ENCODE measurements at places on chromosomes 11 and 22.

GRCh38 chr22:41876275-41876674 lies 38.6 kb downstream of the SHISA8 start:
- no peak for DNase-seq

DNA sequence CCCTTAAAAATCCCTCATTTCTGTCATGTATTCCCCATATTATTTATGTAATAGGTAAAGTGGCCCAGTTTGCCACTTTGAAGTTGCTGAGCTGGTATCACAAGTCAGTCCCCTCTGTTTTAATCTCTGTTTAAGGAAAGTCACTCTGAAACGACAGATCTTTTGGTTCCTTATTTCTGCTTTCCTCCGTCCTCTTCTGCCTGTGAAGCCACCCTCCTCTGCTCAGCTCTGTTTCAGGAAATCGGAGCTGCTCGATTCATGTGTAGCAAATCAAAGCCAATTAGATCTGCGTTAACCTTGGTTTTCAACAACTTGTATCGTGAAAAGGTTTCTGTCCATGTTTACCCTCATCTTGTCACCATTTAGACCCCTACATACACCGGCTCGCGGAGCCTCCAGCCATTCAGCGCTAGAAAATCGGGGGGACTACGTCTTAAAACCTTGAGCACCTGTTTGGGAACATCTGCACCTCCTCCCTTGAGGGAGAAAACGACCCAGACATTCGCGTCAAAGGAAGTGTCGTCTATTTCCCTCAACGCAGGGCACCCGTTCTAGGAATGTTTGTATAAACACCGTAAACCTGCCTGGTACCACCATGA lies 576 bp upstream of the SC5D start:
- DNase-seq = peak; percentile 71

GRCh38 chr11:103744496-103745153 lies 291.8 kb upstream of the DDI1 start:
- no peak for DNase-seq

GRCh38 chr11:133951327-133952198 lies 5.2 kb downstream of the IGSF9B start:
- DNase-seq = peak; percentile 45

DNA sequence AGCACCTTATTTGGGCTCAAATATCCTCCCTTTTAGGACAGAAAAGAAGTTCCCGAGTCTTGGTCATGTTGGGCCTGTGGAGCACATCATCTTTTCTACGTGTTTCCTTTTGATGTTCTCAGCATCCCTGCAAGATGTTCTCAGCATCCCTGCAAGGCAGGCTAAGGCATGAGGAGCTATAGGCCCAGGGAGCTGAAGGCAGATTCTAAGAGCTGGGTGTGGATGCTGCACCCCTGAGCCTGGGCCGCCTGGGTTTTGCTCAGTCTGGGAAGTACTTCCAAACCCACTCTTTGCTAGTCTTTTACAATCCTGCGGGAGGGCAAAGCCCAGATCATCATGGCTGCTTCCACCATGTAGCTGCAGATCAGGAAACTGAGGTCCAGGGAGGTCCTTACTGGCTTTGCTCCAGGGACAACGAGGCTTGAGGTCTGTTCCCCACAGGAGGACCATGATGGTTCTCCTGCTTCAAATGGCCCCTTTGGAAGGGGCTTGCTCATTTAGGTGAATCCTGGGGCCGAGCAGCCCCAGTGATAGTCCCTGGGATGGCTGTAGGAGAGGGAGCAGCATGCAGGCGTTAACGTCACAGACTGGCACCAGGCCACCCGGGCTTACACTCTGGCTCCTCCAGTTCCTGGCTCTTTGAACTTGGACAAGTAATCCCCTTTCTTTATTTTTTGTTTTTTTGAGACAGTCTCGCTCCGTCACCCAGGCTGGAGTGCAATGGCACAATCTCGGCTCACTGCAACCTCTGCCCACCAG lies 10.6 kb downstream of the LRRC75B start:
- no peak for DNase-seq

GRCh38 chr22:49694462-49695260 lies 133.0 kb downstream of the BRD1 start:
- no peak for DNase-seq

DNA sequence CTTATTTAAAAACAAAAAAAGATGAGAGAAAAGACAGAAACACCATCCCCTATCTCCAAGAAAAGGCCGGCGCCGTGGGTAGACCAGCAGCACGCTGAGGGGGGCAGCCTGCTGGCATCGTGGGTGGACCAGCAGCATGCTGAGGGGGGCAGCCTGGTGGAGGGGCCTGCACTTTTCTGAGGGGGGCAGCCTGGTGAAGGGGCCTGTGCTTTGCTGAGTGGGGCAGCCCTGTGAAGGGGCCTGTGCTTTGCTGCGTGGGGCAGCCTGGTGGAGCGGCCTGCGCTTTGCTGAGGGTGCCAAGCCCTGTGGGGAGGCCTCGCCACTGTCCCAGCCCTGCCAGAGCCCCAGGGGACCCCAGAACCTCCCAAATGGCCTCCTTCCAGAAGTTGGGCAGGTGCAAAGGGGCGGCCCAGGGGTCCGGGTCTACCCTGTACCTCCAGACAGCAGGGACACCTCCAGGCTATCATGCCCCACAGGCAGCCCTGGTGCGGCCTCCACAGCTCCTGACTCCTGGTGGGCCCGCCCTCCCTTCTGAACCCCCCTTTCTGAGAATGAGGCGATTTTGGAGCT lies 1185.7 kb downstream of the BRD1 start:
- DNase-seq = no peak

Data from NCI-H146 (cell line).